ENCODE measurements at places on chromosomes 12 and 14.

DNA sequence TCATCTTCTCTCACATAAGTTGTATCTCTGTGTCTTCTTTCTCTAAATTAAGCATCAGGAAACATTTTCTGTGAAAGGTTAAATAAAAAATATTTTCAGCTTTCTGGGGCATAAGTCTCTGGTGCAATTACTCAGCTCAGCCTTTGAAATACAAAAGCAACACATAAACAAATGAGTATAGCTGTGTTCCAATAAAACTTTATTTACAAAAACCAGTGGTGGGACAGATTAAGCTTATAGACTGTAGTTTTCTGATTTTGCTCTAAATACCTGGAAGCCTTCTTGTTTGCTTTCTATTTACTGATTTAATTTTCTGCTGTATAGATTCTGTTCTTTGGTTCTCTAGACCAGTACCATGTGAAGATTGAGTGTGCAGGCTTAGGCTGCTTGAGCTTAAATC, 655.1 kb downstream of the VRK1 start:
- DNase-seq: no peak

DNA sequence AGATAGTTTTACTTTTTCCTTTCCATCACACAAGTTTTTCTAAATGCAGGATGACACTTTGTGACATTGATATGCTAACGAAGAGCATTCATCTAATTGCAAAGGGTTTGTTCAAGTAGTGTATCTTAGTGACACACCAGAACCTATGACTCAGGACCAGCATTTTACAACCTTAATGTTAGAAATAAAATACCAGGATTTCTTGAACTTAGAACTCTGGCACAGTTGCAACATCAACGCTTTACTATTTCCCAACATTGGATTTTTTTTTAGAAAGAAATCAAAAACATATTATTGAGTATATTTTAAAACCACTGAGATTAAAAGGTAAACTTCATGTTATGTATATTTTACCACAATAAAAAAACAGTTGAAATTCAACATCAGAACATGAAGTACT, 17.9 kb upstream of the PLEKHG6 start:
- no peak for DNase-seq

GRCh38 chr12:113463746-113464451, 7.8 kb downstream of the LHX5 start:
- DNase-seq: no peak

DNA sequence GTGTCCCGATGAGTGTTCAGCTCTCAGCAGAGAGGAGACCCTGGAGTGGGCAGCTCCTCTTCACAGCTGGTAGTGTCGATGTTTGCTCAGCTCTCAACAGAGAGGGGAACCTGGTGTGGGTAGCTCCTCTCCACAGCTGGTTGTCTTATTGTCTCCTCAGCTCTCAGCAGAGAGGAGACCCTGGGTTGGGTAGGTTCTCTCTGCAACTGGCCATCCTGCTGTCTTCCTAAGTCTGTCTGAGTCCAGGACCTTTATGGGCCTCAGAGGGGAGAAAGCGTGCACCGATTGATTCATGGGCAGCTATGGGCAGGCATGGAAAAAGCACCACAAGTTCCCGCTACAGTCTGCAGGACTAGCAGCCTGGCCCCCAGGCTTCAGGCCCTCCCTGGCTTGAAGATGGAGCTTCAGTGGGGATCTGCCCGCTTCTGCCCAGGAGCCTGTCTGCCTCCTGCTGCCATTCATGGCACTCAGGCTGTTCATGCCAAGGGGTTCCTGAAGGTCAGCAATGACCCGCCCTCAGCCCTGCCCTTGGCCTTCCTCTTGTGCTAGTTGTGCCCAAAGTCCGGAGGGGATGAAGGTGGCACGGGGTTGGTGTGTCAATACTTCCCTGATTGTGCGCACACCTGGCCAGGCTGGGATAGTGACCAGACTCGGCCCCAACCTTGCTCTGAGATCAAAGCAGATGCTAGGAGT, 224.2 kb downstream of the KCNC2 start:
- DNase-seq: no peak

Measured in activated T-helper 1 cell treated with Interleukin-2 at 50 U/mL for 16 hours (primary cell).